Bone marrow (tissue), 2 donors: ENCODE measurements at places on chromosomes 11 and 22.
A peak's percentile ranks its signal among the peaks of the same experiment; 100 is the strongest.

DNA sequence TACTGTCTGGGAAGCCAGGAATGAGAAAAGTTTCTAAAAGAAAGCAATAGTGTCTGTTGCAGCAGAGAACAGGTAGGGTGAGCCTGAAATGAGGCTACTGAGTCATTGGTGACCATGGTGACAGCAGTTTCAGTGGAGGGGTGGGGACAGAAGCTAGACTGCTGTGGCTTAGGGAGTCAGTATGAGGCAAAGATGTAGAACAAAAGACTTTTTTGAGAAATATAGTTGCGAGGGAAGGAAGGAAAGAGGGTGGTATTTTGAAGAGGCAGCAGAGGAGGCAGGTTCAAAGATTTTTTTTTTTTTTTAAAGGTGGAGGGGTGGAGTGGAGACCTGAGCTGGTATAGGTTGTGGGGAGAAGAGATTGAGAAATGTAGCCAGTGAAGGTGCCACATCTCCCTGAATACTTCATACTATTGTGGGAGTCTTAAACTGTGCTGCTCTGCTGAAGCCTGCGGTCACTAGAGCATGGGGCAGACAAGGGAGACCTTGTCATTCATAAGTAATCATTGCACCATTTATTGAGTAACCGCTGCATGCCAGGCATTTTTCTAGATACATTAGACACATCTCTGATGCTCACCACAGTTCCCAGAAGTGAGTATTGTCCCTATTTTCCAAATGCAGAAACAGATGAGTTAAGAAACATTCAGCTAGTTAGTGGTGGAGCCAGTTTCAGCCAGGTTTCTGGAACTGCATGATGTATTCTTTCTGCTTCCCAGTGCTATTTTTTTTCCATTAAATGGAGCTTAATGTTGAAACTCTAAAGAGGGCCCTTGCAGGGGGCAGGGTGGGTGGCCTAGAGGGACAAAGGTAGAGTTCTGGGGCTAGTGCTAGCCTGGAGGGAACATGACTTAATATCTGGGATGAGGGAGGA, 49.9 kb downstream of the STIM1 start:
- peak; percentile 49 for DNase-seq

DNA sequence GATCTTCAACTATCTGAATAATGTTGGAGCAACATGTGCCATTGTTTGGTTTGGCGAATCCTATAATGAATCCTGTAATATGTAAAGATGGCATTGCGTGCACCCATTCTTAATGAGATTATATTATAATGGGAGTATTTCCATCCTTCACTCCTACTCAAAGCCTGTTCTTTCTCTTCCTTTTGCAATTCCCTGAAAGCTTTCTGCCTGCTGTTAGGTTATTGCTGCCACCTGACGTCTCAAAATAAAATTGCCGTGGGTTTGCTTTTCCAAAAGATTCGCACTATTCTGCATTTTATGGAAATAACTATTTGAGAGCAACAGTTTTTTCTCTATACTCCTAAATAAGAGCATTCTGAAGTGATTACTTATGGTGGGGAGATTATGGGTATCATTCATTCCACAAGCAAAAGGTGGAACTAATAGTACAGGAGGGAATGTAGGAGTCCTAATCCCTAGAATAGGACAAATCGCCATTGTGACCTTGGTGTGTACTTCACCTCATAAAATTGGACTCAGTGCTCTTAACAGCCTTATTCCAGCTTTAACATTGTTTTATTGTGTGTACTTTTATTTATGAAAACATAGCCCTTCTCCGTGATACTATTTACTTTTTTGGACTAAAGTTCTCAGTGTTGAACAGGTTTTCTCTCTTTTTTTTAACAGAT, 69.6 kb upstream of the ALKBH3 start:
- DNase-seq = no peak

DNA sequence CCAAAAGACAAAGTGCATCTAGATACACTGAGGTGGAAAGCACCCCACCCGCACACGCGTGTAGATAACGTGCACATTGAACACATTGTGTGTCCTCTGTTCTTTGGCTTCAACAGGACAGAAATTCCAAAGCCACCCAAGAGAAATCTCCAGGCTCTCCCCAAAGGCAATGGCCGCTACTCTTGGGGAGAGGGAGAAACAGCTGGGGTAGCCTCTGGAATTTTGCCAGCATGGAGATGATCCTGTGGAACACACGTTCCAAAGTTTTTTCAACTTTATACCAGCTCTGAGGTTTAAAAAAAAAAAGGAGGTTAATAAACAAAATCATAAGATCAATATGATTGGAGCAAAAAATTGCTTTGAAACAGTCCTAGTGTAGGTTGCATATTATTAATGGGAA, 63.0 kb upstream of the CD82 start:
- no peak for DNase-seq

DNA sequence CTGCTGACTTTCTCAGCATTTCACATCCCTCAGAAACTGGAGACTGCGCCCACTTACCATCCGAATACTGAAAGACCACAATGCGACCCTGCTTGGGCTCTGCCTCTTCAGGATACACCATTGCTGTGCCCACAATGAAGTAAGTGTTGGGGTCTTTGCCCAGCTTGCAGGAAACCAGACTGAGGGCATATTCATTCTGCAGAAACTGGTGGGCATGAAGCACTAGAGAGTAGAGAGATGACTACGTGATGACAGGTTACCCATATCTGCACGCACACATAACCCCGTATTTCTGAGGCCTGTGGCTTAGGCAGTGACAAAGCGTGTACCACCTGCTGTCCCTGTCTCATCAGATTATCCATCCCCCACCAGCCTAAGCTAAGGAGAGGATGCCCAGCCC, 14.6 kb upstream of the VWCE start:
- DNase-seq = no peak

- no peak for DNase-seq
Observed at GRCh38 chr11:100630898-100631297, 56.2 kb upstream of the ARHGAP42 start.

- DNase-seq = no peak
Observed at GRCh38 chr11:117284053-117284452, 7.1 kb upstream of the BACE1-AS start.

DNA sequence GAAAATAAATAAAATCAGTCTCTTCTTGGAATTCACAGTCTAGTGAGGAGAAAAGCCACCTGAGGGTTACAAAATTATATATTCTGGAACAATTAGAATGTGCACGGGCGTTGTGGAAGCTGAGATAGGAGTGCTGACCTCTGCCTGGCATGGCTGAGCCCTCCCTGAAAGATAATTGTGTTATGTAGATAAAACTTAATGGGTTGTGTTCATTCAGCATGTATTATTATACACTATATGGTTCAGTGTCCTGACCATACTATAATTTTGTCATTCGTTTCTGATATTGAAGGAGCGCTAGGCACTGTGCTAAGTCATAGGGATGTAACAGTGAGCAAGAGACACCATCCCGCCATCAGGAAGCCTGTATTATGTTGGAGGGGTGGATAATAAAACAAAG, 3.7 kb downstream of the ACAT1 start:
- DNase-seq = no peak

DNA sequence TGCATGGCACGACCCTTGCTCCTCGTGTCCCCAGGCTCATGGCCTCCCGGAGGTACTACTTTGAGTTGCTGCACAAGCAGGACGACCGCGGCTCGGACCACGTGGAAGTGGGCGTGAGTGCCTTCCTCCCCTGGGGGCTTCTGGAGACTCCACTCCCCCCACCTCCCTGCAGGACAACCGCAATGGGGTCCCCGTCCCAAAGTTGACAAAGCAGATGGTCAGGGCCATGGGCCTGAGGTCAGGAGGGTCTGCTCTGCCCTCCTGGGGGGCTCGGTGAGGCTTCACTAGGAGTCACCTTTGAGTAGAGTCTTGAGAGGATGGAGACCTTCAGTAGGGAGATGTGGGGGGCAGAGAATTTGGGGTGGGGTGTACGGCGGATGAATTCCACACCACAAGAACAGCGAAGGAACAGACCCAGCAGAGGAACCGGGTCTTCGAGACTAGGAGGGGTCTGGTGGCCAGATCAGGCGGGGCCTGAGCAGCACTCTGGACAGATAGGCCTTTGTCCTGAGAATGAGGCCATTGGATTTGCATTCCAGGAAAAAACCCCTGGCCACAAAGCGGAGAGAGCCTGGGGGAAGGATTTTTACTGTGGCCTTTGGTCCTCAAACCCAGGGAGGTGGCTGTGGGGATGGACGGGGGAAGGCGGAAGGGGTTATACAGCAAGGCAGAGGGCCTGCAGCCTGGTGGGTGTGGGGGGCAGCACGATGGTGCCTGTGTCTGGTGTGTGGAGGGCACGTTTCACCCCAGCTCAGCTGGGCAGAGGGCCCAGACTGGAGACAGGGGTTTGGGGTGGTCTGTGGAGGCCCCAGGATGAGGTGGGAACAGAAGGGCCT, 4.6 kb downstream of the B4GALNT4 start:
- DNase-seq = no peak
